Activated CD8-positive, alpha-beta memory T cell treated with anti-CD3 and anti-CD28 coated beads for 24 hours (primary cell): ENCODE measurements at places on chromosomes 7 and 10.

DNA sequence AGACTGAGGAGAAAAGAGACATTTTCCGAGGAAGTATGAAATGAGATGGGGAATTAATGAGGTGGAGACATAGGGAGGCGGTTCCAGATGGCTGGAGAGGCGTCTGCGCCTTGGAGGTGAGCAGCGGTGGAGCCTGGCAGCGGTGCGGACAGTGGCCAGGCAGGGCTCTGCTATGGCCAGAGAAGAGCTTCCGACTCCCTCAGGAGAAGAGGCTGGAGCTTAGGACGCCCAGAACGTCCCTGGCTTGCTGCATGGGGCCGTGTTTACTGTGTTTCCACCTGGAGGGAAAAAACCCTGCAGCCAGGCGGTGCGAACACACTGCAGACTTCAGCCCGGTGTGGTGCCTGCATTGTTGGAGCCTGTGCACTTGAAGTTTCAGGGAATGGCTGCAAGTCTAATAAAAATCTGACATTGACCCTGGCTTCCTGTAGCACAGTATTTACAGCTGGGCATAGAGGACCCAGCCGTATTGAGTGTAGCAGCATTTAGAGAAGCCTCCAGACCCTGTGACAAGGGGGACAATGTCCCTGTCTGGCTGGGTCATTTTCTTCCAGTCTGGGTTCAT lies 447.1 kb upstream of the MKI67 start:
- DNase-seq = no peak

DNA sequence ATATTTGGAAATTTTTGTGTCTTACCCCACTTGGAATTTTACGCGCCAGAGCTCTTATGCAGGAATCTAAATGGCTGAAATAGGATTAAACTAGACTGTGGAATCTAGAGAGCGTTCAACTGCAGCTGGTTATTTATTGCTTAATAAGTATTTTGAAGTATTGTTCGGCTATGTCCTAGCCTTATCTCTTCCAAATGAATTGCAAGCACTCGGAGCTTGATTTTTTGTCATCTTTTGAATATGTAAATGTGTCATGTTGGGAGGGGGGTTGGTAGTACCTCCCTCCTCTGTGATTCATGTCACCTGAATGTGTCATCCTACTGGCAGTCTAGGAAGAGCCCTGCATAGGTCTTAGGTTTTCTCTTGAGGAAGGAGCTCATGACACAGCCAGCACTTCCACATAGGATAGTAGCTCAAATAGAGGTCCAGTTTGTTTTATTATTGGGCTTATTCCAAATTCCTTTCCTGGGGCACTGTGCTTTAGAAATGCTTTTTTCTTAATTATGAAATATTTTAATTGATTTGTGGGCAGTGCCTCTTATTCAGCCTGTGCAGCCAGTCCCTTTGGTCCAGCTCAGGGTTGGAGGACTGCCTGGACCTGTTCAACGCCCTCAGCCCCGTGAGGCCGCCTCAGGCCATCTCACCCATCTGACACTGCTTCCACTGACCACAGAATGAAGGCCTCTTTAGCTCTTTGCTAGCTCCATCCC lies 22.5 kb upstream of the TRIL start:
- no peak for DNase-seq

DNA sequence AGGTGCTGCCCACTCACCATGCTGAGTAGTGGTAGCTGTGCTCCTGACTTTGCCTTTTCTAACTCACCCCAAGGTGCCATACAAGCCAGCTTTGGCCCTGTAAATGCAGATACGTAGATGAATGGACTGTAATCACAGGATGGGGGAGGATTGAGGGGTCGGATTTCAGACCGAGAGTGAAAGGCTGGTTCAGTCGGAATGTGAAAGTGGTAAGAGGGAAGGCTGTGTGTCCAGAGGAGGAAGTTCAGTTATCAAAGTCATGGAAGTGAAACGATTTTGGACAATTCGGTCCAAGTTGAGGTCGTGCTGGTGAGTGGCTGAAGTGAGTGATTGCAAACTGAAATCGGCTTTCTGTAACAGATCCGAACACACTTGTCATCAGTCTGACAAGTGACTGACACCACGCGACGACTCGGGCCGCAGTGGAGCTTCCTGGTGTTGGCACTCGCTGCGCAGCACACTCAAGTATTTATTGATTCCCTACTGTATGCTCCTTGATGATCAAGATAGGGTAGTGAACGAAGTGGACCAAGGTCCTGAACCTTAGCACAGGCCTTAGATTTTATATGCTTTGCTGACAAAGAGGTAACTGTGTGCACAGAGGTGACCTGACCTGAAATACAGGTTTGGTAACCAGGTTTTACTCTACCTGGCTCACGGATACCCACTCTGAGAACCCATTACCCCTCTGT lies 10.5 kb downstream of the ZNF282 start:
- DNase-seq = no peak

DNA sequence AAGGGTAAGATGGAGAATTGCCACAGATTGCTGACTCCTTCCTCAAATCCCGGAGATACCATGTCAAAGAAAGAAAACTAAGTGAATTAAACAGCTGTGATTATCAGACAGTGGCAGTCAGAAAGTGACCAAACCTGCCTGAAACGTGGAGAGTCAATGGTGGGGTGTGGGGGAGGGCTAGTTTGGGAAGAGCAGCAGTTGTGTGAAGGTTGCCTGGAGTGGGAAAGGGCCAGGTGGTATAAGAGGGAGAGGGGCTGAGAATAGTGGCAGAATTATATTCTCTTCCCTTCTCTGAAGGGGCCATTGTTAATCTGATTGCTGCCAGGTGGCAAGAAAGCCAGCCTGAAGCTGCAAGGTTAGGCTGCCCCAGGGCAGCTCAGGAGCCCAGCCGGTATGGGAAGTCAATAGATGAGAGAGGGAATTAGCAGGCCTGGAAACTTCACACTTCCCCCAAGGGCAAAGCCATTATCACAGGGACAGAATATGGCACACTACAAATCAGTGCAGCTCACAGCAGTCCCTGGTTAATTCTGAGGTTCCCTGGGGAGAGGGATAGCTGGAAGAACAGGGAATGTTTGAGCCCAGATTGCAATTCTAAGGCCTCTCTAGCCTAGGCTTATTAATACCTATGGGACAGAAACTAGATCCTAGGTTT lies 83.9 kb upstream of the ITGB1 start:
- DNase-seq = no peak

DNA sequence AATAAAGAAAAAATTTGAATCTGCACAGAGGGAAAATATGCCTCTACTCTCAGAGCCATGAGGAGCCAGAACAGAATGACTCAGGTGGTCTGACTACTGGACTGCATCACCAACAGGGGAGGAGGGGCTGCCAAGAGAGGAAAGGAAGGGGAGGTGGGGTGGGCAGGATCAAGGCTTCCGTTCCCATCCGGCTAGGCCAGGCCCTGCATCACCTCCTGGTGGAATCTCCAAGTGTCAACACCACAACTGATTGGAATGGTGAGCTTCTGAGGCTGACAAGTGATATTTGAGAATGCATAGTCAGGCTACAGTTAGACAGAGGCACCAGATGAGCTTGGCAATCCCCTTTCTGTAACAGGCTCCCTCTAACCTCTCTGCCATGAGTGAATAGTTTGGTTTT lies 10.4 kb upstream of the GPR26 start:
- no peak for DNase-seq

DNA sequence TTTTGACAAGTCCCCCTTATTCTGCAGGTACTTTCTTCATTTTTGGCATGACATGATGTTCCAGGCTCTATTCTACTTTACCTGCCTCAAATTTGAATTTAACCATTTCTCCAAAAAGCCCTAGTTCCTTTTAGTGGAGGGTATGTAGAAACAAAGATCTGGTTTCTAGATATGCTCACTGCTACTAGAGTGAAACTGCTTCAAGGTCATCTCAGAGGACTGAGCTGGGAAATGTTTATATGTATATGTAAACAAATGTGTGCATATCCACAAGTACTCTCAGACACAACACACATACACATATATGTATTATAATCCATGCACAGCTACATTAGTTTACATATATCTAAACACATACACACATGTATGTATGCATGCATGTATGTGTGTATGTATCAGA lies 69.1 kb downstream of the ICA1 start:
- no peak for DNase-seq

- DNase-seq = no peak
Measured at GRCh38 chr10:24449321-24449740, 240.4 kb downstream of the KIAA1217 start.

GRCh38 chr10:117492504-117492903 lies 50.0 kb upstream of the EMX2 start:
- DNase-seq = no peak

DNA sequence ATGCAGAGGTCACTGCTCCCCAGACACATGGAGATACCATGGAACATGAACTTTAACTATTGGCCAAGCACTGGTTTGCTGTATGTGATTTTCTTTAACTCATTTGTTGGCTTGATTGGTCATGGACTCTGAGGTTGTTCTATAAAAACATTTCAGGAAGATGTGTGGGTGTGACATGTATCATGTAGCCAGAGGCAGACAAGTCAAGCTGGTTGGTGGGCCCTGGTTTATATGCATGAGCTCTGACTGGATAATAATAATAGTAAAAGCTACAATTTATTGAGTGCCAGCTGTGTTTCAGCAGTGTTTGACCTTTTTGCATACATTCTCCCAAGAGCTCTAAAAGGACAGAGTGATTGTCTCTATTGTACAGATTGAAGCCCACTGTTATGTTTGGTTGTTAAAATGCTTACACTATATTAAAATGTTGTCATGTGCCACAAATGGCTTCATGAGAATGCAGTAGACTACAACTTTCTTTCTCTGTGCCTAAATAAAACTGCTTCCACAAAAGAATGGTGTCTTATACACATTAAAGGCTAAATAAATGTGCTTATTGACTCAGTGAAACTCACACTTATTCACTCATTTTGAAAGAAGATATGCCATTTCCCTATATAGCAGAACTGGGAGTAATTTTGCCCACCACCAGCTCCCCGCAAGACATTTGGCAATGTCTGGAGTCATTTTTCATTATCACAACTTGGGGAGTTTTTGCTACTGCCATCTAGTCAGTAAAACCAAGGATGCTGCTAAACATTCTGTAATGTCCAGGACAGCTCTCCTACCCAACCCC lies 243.6 kb upstream of the NFE2L3 start:
- DNase-seq = no peak

DNA sequence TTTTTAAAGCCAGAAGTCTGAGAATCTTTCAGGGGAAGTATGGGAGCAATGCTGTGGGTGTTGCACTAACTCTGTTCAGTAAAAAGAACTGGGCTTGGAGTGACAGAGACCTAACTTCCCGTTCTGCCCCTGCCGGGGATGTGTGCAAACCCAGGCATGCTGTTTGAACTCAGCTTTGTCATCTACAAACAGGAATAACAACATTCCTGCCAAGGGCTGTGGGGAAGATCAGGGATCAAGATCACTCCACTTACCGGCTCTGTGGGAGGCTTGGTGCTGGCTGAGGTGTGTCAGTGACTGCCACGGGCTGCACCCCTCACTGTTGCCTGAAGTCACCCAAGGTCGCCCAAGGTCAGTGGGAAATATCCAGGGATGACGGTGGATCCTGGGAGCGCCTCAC lies 23.1 kb upstream of the DRGX start:
- DNase-seq = no peak

- DNase-seq = no peak
Measured at GRCh38 chr7:95545007-95545615, 51.2 kb downstream of the PDK4 start.
